ENCODE measurements at places on chromosomes 3 and 15. TPM values are rescaled to one million over a fixed set of nuclear protein-coding genes. Genes with fewer than 3 reads are reported as not detected.

DNA sequence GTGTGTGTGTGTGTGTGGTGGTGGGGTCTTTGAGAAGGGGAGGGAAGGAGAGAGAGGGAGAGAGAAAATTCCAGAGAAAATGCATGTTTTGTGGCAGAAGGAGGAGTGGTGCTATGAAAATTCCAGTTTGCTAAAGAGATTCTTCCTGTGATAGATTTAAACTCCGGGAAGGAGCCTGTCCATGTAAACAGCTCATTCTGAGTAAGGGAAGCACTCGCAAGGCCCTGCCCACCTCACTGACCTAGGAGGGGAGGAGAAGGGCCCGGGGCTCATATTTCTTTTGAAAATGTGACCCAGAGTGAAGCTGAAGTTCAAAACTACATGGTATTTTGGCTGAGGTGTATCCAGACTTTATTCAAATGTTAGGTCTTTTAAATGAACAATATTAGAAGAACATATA lies 41.3 kb downstream of the ADAMTSL3 start:
- no peak for DNase-seq

DNA sequence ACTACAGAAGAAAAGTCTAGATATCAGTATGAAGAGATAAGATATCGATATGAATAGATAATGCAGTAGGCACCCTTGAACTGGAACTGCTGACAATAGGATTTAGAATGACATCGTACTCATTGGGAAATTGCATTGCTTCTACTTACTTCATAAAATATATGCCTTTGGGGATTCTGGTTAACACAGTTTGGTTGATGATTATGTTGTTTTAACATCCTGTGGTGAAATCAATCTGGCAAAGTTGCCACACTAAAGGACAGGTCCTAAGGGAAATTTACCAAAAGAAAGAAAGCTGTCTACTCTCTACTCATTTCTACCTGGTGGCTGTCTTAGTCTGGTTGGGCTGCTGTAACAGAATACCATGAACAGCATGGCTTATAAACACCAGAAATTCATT lies 417.4 kb upstream of the DPH6 start:
- no peak for DNase-seq

DNAJC13 gene
- total RNA-seq = 34.5 TPM

- peak; percentile 59 for DNase-seq
Observed at GRCh38 chr15:52234596-52235541, 43.7 kb upstream of the GNB5 start.

DNA sequence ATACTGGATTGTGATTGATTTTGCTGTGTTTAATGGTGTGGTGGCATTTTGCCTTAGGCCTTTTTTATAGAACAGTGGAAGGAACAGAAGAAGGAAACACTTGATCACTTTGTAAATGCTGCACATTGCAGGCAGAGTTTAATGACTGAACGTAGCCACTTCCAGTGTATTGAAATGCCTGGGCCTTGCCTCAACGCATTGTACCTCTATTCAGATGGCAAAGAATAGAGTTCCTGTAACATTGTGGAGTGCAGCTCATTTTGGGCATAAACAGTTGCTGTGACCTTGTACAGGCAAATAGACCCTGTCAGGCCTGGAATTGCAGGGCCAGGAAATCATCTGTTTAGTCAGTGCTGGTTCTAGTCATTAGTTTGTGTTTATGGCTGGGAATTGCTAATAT lies 225.0 kb downstream of the EPHA3 start:
- DNase-seq = no peak

SPINT1 gene
- total RNA-seq = 13.1 TPM

DNA sequence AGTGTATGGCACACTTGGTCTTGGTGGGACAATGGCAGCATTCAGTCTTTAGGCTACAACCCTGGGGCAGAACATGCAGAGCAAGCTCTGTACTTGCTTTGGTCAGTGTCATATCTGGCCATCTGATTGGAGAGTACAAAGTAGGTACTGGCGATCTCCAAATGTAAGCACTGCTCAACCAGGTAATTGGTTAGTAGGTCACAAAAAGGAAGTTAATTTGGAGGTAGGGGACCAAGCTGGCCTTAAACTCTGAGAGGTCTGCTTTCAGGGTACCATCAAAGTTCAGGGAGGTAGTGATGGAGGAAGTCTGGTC lies 3.3 kb upstream of the ABHD5 start:
- DNase-seq = no peak

SYNPR gene
- total RNA-seq = not detected

DNA sequence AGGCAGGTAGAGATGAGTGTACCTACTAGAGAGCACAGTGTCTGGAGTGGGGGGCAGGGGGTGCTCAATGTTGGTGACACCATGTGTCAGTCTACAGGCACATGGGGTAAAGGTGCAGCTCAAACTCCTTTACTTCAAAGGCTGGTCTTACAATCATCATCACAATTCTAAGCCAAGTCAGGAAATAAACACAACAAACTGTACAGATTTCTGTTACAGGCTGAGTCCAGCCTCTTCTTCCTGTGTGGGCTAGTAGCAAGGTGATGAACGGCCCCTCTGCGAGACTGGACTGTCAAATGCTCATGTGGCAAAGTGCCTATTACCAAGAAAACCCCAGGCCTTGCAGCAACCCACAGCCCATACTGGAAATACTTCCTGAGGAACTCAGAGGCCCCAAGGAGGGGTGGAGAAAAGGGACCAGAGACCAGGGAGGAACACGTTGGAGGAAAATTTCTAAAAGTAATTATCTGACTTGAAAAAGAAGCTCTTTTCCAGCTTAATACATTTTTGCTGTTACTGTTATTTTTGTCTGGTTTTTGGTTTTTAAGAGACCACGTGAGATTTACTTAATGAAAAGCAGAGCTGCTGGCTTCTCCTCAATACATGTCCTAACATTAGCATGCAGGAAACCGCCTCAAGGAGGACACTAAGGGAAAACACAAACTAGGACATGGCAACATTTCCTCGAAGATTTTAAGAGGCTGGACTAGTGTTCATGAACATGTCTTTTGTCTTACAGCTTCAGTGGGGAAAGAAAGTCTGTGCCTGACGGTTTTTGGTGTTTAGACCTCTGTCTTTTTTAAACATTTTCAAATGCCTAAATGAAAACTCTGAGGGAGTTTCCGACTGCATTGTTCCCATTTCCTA lies 29.5 kb downstream of the TBC1D2B start:
- DNase-seq = peak; percentile 43

GRCh38 chr3:49362561-49362960 lies 4.4 kb upstream of the GPX1 start:
- no peak for DNase-seq

UPK1B gene
- not detected for total RNA-seq

DNA sequence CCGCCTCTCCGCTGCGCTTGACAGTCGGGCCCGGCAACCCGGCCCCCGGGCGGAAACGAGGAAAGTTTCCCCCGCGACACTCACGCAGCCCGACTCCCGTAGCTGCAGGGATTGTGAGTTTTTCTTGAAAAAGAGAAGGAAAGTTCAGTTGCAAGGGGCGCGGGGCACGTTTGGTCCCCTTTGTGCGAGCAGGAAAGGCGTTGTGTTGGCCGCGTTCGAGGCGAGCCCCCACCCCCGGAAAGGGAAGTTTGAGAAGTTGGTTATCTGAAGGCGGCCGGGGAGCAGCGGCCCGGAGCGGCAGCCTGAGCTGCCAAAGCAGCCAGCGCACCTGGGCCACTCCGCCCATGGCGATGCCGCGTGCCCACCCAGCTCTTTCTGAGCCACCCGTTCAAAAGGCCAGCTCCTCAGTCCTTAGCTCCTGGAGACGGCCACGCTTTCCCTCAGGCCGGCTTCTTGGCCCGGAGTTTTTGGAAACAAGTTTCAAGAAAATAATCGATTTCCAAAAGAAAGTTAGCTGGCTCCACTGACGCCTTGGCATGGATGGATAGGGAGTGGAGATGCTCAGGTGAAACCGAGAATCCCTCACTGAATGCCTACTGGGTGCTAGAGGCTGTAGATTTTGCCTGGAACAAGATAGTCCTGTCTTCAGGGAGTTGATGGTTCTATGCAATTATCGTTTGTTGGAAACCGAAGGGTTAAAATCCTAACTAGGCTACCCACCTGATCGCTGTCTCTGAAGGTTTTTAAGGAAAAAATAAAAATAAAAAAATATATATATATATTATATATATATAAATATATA lies 832 bp downstream of the TGFBR2 start:
- peak; percentile 77 for DNase-seq

DNA sequence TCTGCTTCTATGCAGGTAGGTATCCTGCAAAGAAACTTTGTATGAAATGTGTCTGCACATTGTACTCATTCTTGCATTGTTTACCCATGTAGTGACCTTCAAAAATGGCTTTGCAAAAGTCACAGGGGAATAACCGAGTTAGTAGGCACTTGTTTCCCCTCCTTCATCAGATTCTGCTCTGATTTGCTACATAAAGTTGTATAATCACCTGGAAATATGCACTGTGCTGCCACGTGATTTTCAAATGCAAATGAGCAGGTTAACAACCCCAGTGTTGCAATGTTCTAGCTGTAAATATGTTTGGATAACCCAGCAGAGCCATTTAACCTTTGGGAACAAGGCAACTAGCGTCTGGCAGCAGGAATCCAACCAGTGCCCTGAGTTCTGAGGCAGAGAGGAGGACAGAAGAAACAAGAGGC lies at the start of gene KNG1:
Gene KNG1 (plus strand): TSS at position 321 of the 419 bp plus-strand sequence. CDS start 184 bp downstream, outside the sequence.
- no peak for DNase-seq

CPN2 gene
- total RNA-seq = not detected

DNA sequence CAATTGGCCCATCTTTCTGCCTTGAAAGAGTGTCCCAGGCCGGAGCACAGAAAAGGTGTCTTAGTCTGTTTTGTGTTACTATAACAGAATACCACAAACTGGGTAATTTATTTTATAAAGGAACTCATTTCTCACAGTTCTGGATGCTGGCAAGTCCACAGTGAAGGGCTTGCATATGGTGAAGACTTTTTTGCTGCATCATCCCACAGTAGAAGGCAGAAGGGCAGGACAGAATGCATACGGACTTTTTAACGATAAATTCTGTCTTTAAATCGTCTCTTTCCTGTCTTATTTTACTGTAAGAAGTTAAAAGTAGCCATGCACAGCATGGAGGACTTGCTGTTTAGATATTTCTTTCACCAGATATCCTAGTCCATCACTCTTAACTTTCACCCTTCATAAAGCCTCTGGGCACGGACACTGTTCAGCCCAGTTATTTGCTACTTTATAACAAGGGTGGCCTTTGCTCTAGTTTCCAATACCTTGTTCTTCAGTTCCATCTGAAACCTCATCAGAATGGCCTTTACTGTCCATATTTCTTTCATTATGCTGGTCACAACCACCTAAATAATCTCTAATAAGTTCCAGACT lies 10.3 kb upstream of the EIF1B start:
- DNase-seq = no peak

ATP13A5 gene
- not detected for total RNA-seq

FEZF2 gene
- total RNA-seq = not detected

KIF15 gene
- total RNA-seq = 45.1 TPM

GRCh38 chr15:70236341-70237086 lies 138.8 kb upstream of the TLE3 start:
- peak; percentile 50 for DNase-seq

DNA sequence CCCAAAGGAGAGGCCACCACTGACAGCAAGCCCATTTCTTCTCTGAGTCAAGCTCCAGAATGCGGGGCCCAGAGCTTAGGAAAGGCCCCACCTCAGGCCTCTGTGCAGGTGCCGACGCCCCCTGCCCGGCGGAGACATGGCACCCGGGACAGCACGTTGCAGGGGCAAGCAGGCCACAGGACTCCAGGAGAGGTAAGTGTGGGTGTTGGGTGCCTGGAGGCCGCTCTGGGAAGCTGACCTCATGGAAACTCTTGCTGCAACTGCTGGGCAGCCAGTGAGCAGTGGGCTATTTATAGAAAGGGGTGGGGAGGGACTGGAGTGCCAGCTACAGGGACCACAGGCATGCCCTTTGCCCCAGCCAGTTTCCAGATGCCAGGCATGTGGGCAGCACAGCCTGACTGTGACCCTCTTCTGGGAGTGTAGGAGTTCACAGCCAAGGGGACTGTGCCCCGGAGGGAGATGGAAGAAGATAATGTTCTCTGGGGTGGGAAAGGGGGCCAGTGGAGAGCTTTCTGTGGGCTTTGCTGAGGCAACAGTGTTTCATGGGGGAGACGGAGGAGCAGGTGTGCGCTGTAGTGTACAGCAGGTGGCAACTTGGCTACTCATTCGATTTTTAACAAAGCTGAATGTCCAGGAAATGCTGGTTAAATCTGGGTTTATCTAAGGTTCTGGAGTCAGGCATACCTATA lies 23.7 kb downstream of the ALPK3 start:
- DNase-seq = no peak

DNA sequence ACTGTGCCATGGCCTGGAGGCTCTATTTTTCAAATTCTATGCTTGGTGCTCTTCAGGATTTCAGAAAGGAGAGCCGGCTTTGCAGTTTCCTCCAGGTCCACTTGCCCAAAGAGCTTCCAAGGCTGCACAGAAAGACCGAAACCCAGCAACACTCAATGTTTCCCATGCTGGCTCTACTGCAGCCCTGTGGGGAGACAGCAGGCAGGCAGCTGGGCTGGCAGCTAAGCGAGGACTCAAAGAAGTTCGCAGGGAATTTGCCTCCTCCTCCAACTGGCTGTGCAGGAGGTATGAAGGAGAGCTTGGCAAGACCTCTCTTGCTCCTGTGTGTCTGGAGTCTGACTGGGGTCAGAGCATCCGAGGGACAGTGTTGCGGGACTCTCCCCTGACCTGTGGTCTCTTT lies 17.4 kb upstream of the ITGA11 start:
- no peak for DNase-seq

- no peak for DNase-seq
Observed at GRCh38 chr15:88133795-88134194, 122.7 kb downstream of the NTRK3 start.

DNA sequence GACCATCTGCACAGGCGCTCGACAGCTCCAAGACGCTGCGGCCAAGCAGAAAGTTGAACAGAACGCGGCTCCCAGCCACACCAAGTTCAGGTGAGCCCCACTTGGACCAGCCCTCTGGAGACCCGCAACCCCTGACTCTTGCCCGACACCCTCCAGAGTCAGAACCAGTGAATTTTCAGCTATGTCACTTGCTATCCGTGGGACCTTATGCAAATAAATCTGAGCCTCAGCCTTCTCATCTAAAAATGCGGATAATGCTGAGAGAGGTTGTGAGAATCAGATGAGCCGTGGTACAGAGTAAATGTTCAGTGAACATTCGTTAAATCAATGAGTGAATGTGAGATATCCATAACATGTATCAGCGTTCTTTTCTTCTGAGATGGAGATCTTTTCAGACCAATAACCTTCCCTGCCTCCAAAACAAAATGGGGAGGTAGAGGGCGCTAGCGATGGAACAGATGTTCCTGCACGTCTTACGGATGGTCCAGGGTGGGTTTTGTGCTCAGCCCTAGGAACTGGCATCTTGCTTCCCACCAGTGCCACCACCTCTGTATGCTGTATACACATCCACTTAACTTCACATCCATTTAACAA lies 524 bp downstream of the MRPS11 start:
- DNase-seq = peak; percentile 36

MYO5C gene
- 0.50 TPM for total RNA-seq

RPL39L gene
- total RNA-seq = 22.5 TPM

- peak; percentile 20 for DNase-seq
Observed at GRCh38 chr3:178385280-178385952, 150.8 kb upstream of the KCNMB2 start.

DNA sequence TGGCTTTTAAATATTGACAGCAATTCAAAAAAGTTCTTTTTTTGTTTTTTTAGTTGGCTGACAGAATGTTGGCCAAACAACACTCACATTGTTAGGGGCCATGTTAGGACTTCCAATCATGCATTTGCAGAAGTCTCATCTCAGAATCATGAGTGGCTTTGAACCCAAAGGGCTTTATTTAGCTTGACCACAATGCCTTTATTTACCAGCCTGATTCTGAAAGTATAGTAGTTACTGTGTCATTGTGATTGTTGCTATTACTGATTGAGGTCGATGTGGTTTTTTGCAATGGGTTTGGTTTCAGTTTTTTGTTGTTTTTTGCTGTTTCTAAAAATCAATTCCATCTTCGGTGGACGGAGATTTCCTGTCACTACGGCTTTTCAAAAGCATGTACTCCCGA lies 7.2 kb downstream of the GLDN start:
- DNase-seq = no peak

TBC1D5 gene
- 49.2 TPM for total RNA-seq
